Stimulated activated CD8-positive, alpha-beta memory T cell treated with anti-CD3 and anti-CD28 coated beads, Interleukin-7, amount 100 ng/mL, for 4 hours (primary cell): ENCODE measurements at places on chromosomes 3 and 15.

- no peak for DNase-seq
Observed at GRCh38 chr3:178768072-178768864, 232.0 kb downstream of the KCNMB2 start.

GRCh38 chr3:165874663-165875489 lies 37.7 kb upstream of the BCHE start:
- DNase-seq = no peak

DNA sequence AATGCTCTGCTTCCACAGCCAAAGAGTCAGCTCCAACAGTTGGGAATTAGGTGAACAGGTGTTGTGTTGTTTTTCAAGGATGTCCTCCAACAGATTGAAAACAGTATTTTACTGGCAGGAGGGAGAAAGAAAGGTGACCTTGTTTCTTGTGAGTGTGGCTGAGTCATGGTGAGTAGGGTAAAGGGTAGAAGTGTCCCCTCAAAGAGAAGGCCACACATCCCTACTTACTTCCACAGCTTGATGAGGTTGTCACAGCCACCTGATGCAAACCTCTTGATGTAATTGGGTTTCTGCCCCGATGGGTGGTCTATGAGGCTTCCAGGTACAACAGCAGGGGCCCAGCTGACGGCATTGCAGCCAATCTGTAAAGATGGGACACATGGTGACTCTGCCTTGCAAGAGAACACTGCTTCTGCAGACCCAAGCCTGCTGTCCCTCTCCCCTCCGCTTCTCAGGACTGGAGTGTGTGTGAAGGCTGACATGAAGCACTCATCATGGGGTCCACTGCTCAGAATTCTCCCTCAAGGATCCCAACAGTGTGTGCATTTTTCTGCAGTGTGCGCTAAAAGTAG lies 12.7 kb upstream of the GHRL start:
- no peak for DNase-seq

GRCh38 chr3:181457190-181457589 lies 254.5 kb upstream of the SOX2 start:
- DNase-seq = no peak

- DNase-seq = no peak
Observed at GRCh38 chr15:98383571-98383970, 264.8 kb upstream of the IGF1R start.
